ENCODE measurements at places on chromosomes 7 and 10.

DNA sequence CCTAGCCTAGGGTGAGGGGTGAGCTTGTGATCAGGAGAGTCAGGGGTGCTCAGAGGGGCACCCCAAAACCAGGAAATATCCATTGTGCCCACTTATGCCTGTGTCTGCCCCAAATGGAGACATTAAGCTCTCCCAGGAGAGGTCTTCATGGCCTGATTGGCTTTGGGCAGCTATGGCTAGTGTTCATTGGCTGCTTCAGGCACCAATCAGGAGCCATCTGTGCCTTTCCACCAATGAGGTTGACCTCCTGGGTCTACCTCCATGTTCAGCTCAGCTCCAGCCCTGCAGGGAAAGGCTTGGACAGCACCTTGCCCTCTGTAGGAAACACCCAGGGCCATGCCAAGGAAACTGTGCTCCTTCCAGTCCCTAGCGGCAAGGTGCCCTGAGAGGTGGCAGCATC, 23.9 kb upstream of the HSPB1 start:
- no peak for DNase-seq

- no peak for DNase-seq
Measured at GRCh38 chr7:116351966-116352365, 141.6 kb downstream of the TES start.

- DNase-seq: no peak
Measured at GRCh38 chr10:64537928-64538327, 1016.7 kb downstream of the REEP3 start.

- no peak for DNase-seq
Measured at GRCh38 chr7:147207988-147208387, 1091.4 kb downstream of the CNTNAP2 start.

- no peak for DNase-seq
Measured at GRCh38 chr7:33582104-33582503, 323.2 kb upstream of the BMPER start.

- DNase-seq: no peak
Measured at GRCh38 chr10:118735294-118735693, 19.5 kb downstream of the CACUL1 start.

DNA sequence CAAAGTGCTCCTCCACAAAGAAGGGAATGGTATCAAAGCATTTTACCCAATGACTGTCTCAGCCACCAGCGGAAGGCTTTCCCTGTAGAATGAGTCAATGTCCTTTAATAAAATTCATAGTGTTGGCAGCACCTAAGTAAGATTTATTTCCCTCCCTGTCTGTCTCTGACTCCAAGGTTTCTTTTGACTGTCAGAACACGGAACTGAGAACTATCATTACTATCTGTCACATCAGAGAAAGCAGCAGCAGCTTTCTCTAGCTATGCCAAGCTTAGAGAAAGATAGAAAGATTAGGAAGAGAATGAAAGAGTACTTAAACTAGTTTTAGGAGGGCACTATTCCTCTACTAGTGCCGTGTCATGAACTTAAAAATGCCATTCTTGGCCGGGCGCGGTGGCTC, 400.1 kb downstream of the SORCS1 start:
- no peak for DNase-seq

DNA sequence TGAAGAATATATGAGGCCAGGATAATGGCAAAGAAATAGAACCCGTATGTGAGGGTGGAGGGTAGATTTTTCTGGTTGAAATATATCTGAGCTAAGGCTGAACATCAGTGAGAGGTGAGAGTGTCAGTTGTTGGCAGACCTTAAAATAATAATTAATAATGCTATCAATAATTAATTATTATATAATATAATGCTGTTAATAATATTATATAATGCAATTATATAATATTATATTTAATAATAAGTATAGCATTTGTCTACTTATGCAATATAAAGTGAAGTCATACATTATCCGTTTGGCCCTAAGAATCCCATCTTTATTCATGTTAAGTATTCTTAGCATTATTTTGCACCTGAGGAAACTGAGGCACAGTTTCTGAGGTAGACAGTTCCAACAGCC, 269.9 kb upstream of the FZD8 start:
- DNase-seq: no peak

DNA sequence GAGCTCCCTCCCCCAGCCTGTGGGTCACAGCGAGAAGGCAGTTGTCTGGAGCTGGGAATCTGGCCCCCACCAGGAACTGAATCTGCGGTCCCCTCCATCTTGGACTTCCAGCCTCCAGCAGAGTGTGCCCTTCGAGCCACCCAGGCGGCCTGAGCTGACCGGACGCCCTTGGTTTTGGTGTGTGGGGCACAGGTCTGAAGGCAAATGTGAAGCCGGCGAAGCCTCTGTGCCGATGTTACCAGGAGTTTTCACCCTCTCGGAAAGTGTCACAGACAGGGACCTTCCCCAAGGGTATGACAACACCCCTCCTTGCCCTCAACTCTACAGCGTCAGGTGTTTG, 109.1 kb downstream of the DNAJB6 start:
- DNase-seq: no peak

- no peak for DNase-seq
Measured at GRCh38 chr10:5396556-5397300, 7.9 kb downstream of the TUBAL3 start.

- no peak for DNase-seq
Measured at GRCh38 chr7:47295606-47296005, 286.3 kb downstream of the TNS3 start.

- no peak for DNase-seq
Measured at GRCh38 chr10:79142522-79143309, 74.0 kb downstream of the ZMIZ1 start.

- no peak for DNase-seq
Measured at GRCh38 chr7:112173568-112173905, 32.7 kb downstream of the DOCK4 start.

GRCh38 chr7:99027841-99028240, 116.1 kb downstream of the SMURF1 start:
- DNase-seq: no peak

DNA sequence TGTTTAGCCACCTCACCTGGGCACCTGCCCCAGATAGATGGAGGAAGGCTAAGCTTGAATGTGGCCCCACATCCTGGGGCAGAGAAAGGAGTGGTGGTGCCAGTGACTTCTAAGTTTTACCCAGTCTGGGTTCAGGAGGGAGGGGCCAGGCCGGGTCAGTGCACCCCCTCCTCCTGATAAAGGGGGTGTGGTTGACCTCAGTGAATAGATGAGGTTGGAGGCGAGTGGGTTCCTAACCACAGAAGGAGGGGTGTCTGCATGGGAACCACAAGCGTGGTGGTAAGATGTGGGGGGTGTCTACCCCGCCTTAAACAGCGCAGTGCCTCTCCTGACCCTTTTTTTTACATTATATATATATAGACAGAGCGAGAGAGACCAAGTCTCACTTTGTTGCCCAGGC, 105.3 kb upstream of the KCTD7 start:
- no peak for DNase-seq

DNA sequence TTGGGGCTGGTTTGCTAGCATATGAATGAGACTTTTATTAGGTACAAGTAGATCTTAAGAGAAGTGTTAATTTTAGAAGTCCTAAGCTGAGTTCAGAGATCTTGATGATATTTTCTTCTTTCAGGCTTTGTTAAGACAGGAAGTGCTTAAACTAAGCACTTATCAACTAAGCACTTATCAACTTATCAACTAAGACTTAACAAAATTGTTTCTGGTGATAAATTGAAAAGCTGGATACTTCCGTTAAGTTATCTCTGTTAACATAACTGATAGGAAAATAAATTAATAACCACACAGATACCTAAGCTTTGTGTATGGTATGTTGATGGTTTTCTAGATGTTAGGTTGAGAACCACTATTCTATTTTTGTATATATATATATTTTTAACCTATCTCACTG, 113.7 kb downstream of the PHTF2 start:
- DNase-seq: no peak

DNA sequence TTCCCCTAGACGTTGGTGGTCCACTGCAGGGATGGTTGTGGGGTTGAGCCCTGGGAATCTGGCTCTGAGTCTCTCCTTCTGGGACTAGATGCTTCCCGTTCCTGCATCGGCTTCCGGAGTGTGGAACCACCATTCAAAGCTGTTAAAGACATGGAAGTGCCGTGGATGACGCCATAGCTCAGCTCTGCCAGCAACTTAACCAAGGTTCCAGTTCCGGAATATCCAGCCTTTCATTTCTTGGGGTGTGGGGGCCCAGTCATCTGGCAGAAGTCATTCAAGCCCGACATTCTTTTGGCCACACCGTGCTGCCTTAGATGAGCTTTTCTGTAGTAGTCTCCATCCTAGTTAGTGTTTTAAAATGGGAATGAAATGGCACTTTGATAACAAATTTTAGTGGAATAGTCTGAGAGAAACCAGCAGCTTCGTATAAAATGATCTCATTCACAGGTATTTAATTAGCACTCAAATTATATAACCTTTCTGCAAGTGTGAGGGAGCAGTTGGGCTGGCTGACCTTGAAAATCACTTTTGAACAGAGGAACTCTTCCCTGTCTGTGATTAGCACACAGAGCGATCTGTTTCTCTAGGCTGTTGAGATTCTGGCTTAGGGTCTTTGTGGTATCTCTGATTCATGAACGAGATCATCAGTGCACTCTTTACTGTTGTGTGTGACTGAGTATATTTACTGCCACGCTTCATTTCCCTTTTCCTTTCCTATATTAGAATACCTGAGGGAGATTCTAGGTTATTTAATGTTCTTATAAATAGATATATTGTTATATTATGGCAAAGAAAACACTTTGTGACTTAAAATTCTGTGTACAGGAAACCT, 19.9 kb downstream of the LMTK2 start:
- DNase-seq: no peak

- no peak for DNase-seq
Measured at GRCh38 chr10:34666008-34666704, 148.9 kb downstream of the PARD3 start.

DNA sequence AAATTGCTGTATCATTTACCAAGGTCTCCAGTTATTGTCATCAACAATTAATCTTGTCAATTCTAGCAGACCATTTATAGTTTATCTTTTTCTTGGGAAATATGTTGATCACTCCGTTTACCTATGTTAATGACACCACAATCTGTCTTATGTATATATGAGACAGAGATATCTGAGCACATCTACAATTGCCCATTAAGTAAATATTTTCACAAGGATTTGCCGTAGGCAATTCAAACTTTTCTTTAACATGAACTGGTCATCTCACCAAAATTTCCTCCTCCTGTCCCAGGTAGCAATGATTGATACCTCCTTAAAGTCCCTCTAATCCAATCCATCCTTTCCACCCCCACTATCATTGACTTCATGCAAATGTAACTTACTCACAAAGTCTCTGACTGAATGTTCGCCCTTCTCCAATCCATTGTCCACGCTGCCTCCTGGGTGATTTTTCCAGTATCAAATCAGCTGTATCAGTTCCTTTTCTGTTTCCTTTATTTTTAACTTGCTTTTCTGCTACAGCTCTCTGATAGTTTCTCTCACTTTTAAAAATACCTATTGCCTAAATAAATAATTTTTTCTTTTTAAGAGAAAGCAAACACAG, 138.3 kb downstream of the GNAT3 start:
- no peak for DNase-seq

GRCh38 chr10:14554091-14554490, 220.6 kb downstream of the FAM107B start:
- DNase-seq: no peak

GRCh38 chr7:82859106-82859850, 303.4 kb downstream of the PCLO start:
- DNase-seq: no peak

DNA sequence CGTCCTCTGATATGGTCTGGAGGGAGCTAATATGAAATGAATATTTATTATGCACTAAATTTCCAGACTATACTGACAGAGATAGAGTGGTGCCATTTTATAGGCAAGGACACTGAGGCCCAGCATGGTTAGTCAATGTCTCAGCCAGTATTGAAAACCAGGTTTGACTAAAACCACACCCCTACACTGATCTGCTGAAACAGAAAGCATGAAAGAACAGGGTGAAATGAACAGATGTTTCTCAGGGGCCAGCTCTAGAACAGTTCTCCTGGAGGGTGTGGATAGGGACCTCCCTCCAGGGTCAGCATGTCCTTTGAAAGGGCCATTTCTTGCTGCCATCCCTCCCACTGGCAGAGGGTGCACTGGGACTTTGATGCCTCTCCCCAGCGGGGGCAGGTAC, 700.5 kb downstream of the GRID1 start:
- no peak for DNase-seq

DNA sequence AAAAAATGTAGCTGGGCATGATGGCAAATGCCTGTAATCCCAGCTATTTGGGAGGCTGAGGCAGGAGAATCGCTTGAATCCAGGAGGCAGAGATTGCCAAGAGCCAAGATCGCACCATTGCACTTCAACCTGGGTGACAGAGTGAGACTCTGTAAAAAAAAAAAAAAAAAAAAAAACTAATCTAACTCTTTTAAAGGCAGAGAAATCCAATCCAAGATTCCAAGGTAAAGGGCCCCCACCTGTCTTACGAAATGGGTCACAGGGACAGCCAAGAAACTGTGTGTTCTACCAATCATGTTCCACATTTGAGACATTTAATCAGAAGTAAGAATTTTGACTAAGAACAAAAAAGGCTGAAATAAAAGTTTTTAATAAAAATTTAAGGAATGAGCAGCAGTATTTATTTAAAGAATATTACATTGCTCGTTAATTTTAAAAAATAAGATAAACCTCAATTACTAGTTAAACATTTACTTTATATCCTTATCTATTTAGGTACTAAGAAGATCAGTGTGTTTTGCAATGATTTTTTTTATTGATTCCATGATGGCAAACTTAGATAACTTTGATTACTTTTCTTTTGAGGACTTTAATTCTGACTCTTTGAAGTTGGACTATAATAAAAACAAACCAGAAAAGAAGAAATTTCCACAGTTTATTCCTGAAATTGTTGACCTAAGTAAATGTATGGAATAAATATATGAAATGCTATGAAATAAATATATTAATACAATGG, 6.7 kb upstream of the OAT start:
- DNase-seq: no peak

- no peak for DNase-seq
Measured at GRCh38 chr7:112540839-112541577, 60.2 kb downstream of the LSMEM1 start.

- DNase-seq: no peak
Measured at GRCh38 chr10:11317936-11318670, 293.3 kb downstream of the USP6NL start.

- DNase-seq: no peak
Measured at GRCh38 chr7:138967159-138967558, 14.0 kb downstream of the KIAA1549 start.

GRCh38 chr10:46326066-46326465, 39.3 kb downstream of the ANTXRL start:
- no peak for DNase-seq

DNA sequence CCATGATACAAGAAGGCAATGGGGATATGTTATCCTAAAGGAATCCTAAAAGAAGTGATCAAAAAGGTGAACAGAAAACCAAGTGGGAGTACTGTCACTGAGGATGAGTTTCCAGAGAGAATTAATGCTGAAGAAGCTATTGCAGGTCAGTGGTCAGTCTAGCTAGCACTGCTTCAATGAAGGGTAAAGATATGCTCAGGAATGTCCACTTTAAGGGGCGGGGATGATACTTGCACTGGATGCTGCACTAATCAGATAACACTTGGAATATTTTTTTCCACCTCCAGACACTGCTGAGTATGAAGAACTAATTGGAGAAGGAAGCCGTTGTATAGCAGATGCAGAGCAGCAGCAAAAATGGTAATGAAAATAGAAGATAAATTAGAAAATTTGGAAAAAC, 75.3 kb downstream of the LRRC17 start:
- DNase-seq: no peak

- DNase-seq: no peak
Measured at GRCh38 chr7:2084781-2085505, 147.8 kb downstream of the MAD1L1 start.

GRCh38 chr7:36792421-36792820, 68.1 kb upstream of the AOAH start:
- DNase-seq: no peak

GRCh38 chr10:15200626-15201025, 32.1 kb upstream of the NMT2 start:
- DNase-seq: no peak
